Stimulated activated CD4-positive, alpha-beta T cell treated with anti-CD3 and anti-CD28 coated beads, Interleukin-12 subunit alpha, Interleukin-12 subunit beta, amount 100 ng/mL, for 24 hours (primary cell): ENCODE measurements at places on chromosomes 1 and 21.

- DNase-seq: no peak
Observed at GRCh38 chr1:3116560-3116959, 47.6 kb downstream of the PRDM16 start.

- peak; percentile 57 for DNase-seq
Observed at GRCh38 chr1:15584489-15585363, at the start of gene AGMAT. Gene AGMAT, minus strand, starts transcription at chr1:15585051. Its CDS starts 84 bp downstream, at chr1:15584967.

DNA sequence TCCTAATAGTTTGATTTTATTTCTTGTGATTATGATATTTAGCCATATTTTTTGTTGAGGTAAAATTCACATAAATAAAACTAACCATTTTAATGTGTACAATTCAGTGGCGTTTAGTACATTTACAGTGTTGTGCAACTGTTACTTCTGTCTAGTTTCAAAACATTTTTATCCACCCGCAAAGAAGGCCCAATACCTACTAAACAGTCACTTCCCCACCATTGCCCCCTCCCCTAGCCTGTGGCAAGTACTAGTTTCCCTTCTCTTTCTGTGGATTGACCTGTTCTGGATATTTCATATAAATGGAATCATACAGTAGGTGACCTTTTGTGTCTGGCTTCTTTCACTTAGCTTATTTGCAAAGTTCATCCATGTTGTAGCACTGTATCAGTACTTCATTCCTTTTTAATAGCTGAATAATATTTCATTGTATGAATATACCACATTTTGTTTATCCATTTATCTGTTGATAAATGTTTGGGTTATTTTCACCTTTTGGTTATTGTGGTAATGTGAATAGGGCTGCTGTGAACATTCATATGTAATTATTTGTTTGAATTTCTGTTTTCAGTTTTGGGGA lies 4.1 kb downstream of the FLVCR1 start:
- DNase-seq: no peak

DNA sequence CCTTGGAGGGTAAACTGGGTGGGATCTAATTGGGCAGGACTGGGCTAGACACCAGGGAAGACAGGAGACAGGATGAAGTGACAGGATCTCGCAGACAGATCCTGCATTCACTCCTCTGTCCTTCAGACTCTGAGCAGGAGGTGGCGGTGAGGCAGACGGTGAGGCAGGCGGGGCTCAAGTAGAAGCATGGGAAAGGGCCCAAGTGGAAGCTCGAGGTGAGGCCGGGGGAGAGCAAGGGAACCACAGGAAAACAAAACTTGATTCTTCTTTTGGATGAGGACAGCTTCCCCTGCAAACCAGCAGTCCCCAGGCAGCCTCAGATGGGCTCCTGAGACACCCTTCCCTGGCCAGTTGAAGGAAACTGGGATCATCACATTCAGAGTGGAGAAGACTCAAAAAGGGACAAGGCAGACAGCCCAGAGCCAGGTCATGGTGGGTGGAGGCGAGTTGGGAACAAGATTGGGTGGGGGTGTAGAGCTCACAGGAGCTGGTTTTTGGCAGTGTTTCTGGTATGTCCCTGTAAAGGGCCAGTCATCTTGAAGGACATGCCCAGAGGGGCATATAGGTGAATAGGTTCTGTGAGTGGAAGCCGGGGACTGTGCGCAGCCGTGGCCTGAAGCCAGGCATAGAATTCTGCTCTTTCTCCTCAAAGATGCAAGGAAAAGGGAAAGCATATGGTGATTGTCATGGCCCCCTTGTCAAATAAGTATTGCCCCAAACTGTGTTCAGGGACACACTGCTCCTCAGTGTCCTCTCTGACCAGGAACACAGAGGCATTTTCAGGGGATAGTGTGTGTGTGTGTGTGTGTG lies 18.0 kb downstream of the INKA2 start:
- DNase-seq: no peak

GRCh38 chr1:32352831-32353383 lies 9.4 kb downstream of the FAM229A start:
- DNase-seq: no peak

DNA sequence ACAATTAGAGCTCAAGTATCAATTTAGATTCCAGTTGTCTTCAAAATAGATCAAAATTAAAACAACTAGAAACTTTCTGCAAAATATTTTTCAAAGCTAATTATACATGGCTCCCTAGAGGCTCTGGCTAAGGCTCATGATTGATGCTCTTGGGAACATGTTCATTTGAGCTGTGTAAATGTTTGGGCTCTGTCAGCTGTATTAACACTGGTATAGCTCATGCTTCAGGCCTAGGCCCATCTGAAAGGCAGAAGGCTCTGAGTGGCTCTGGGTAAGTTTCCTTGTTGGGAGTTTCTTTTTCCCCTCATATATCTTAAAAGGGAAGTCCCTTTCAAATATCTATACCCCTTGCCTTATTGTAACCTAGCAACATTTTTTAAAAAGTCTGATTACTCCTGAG lies 81.3 kb downstream of the UROD start:
- no peak for DNase-seq

- DNase-seq: peak; percentile 48
Observed at GRCh38 chr1:151196292-151196800, 2.0 kb upstream of the PIP5K1A start.
